ENCODE measurements at places on chromosomes 6 and 20. TPM values are rescaled to one million over a fixed set of nuclear protein-coding genes. Genes with fewer than 3 reads are reported as not detected.

DNA sequence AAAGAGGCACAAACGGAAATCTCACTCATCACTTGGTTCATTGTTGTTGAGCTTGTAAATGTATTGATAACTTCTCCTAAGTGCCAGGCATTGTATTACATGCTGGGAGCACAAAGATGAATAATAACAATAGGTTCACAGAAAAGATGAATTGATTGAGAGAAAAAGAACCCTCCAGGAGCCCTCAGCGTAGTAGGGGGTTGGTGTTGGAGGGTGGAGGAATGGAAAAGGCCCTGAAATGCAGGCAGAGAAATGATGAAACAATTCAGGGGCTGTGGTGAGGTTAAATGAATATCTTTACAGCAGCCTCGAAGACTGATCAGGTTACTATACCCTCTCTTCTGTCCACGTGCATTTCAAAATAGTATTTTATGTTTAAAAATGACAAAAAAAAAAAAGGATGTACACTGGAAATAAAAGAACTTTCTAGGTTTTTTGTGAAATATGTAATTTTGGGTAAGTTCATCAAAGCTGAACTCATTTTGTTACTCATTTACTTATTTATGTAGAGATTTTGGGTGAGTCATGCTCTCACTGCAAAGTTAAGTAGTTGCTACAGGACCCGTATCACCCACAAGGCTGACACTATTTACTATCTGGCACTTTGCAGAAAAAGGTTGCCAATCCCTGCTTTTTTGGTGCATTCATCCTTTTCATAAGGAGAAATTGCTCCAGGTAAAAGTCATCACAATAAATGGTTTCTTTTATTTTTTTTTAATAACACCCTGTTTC is 277.3 kb downstream of the ZNF217 start:
- no peak for DNase-seq

DNA sequence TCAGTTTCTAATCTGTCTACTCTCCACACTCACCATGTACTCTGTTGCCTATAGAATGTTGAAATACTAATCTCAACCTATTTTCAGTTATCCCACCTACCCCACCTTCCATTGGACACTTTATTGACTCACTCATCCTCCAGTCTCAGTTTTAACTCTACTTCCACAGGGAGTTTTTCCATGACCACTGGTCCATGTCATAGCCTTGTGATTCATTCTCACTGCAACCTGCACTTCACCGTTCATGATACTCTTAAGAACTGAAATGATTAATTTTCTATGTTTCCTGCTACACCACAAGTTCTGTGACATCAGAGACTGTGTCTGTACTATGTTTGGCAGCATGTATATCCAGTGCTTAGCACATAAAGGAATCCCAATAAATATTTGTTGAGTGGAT is 122.8 kb upstream of the HSF2 start:
- peak; percentile 63 for DNase-seq

The TINAG gene
- 17.9 TPM for total RNA-seq

DNA sequence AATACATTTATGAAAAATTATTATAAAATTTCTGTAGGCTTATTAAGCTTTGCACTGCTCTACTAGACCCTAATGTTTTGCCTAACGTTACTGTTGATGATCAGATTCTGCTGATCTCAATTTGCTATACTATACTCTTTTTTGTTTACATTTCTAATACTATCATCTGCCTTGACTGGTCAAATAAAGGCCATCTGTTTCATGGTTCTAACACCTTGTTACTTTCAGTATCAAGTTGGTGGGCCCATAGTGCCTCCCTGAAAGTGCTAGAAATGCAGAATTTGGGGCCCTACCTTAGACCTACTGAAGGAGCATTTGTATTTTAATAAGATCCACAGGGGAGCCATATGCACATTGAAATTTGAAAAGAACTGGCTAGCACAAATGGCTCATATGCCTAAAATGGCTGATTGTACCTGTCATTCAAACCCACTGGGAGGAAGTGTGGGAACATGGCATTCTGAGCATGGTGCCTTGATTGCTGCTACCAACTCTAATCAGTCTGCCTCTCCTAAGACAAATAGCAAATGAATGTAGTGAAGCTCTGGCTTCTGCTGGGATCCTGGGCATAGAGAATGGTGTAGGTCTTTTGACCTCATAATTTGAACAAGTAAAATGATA is 199.1 kb upstream of the BTBD3 start:
- DNase-seq = no peak

The ID4 gene
- total RNA-seq = 7.0 TPM

The PRDM1 gene
- 0.14 TPM for total RNA-seq

DNA sequence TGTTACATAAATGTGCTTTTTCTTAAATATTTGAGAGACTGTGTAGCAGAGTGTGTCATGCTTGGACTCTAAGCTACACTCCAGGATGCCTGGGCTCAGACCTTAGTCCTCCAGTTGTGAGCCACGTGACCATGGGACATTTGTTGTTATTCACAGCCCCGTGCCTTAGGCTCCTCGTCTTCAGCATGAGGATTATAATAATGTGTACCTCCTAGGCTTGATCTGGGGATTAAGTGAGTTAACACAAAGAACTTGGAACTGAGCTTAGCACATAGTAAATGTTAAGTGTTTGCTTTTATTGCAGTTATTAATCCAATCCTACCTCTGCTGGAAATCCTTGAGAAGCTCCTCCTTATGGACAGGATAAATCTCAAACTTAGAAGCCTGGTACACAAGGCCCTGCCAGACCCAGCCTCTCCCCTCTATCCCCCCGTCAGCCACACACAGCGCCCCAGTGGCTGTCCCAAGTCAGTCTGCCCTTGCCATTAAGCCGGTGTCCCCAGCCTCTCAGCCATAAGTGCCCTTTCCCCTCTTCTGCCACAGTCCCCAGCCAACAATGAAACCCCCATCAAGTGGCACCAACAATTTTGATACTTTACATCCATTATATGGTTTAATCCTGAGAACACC is 177.5 kb downstream of the TMEM242 start:
- no peak for DNase-seq
